Stomach (tissue), 19 donors: ENCODE measurements at places on chromosomes 12 and 14.
A peak's percentile ranks its signal among the peaks of the same experiment; 100 is the strongest.

DNA sequence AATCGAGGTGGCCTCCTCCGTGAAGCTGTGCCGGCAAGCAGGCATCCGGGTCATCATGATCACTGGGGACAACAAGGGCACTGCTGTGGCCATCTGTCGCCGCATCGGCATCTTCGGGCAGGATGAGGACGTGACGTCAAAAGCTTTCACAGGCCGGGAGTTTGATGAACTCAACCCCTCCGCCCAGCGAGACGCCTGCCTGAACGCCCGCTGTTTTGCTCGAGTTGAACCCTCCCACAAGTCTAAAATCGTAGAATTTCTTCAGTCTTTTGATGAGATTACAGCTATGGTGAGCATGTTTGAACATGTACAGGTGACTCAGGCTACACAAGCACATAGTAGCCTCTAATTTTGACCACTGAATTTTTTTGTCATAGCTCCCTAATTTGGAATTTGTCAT is 59.7 kb downstream of the ATP2A2 start:
- no peak overlapping the region for H3K4me3 ChIP-seq
- no peak for DNase-seq
- H3K4me1 ChIP-seq: peaks cover 11% of the 10 kb centered on the region
- no peaks in the 10 kb centered on the region for H3K27me3 ChIP-seq
- peaks cover 100% of the 10 kb centered on the region for H3K36me3 ChIP-seq
- H3K27ac ChIP-seq: no peak overlapping the region

GRCh38 chr14:72552236-72552635 is 341.7 kb downstream of the DPF3 start:
- H3K27me3 ChIP-seq: no peaks in the 10 kb centered on the region
- no peak for DNase-seq
- no peaks in the 10 kb centered on the region for H3K36me3 ChIP-seq
- H3K4me1 ChIP-seq: no peaks in the 10 kb centered on the region
- H3K4me3 ChIP-seq: no peak overlapping the region
- H3K27ac ChIP-seq: no peak overlapping the region

- DNase-seq: no peak
- no peaks in the 10 kb centered on the region for H3K4me1 ChIP-seq
- H3K27me3 ChIP-seq: no peaks in the 10 kb centered on the region
These were observed 89.3 kb downstream of the GARIN6 start for GRCh38 chr12:99736760-99737269.

DNA sequence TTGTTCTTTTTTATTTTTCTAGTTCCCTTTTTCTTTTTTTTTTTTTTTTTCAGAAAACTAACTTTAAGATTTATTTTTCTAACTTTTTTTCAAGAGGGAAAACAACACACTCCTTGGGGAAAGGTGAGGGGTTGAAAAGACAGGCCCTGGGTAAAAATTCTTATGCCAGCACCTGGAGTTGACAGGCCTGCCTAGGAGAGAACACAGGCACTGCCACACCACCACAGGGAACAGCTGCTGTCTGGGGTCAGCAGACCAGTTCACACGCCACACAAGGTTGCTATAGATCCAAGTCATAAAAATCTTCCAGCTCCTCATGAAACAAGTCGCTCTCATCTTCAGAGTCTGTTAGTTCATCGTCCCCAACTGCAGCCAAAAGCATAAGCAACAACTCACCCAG is 246.4 kb downstream of the C12orf50 start:
- no peaks in the 10 kb centered on the region for H3K36me3 ChIP-seq
- no peak overlapping the region for H3K27ac ChIP-seq
- no peak for DNase-seq
- no peaks in the 10 kb centered on the region for H3K27me3 ChIP-seq
- H3K4me1 ChIP-seq: no peaks in the 10 kb centered on the region
- no peak overlapping the region for H3K4me3 ChIP-seq

GRCh38 chr14:37864861-37865718 is 269.7 kb downstream of the TTC6 start:
- DNase-seq: peak; percentile 68
- H3K27me3 ChIP-seq: no peaks in the 10 kb centered on the region
- H3K4me1 ChIP-seq: peaks cover 19% of the 10 kb centered on the region
- no peak overlapping the region for H3K4me3 ChIP-seq

GRCh38 chr14:74402401-74403251 is 23.4 kb downstream of the SYNDIG1L start:
- H3K4me1 ChIP-seq: peaks cover 12% of the 10 kb centered on the region
- no peak for DNase-seq
- H3K27ac ChIP-seq: no peak overlapping the region

DNA sequence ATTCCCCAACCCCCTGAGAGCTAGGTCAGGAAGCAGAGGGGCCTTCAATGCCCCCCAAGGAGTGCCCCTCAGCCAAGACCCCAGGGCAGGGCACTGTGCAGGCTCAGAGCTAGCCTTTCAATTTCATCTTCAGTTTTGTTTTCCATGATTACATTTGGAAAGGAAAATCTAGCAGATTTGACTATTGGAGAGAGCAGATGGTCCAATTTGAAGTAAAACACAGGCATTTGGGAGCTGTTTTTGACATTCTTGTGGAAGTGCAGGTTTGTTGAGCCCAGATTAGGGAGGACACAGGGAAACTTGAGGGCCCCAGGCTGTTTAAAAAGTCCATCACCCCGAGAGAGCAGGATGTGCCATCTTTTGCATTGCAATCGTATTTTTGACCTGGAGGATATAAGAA is 58.6 kb upstream of the GPATCH2L start:
- no peak overlapping the region for H3K27ac ChIP-seq
- DNase-seq: no peak
- H3K36me3 ChIP-seq: no peaks in the 10 kb centered on the region
- no peaks in the 10 kb centered on the region for H3K4me1 ChIP-seq

- no peaks in the 10 kb centered on the region for H3K27me3 ChIP-seq
- no peak overlapping the region for H3K27ac ChIP-seq
- no peaks in the 10 kb centered on the region for H3K4me1 ChIP-seq
- no peak overlapping the region for H3K4me3 ChIP-seq
- no peak for DNase-seq
- no peaks in the 10 kb centered on the region for H3K36me3 ChIP-seq
These were observed 423.6 kb downstream of the BTG1 start for GRCh38 chr12:91722072-91722471.

DNA sequence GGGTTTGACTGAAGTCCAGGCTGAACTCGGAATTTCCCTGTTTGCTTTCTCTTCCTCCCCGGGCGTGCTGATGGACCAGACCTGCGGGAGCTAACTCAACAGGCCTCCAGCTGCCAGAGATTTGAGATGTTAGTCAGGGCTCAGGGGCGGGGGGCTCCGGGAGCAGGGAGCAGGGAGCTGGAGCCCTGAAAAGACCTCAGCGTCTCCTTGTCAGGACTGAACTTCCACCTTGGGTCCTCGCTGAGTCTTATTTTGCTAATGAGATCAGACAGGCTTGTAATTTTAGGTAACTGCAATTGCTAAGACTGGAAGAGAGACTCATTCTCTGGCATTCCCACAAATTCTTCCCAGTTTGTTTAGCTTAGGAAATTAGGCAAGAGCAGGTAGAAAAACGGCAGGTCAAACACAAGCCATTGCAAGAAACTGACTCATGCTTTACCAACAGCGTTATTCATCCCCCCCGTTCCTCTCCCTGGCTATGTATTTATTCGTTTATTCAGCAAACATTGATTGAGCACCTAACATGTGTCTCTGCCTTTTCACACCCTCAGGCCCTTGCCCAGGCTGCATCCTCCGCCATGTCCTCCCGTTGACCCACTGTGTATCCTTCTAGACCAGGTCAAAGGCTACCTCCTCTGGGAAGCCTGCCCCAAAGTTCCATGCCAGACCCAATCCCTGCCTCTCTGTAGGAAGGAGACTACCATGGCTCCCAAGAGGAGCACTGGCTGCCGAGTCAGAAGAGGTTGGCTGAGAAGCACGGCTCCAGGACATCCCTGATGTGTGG is 80.4 kb upstream of the DIO3 start:
- peak overlapping the region; percentile 23 for H3K27ac ChIP-seq
- H3K4me1 ChIP-seq: no peaks in the 10 kb centered on the region
